ENCODE measurements at places on chromosomes 2 and 18. TPM values are rescaled to one million over a fixed set of nuclear protein-coding genes. Genes with fewer than 3 reads are reported as not detected.

DNA sequence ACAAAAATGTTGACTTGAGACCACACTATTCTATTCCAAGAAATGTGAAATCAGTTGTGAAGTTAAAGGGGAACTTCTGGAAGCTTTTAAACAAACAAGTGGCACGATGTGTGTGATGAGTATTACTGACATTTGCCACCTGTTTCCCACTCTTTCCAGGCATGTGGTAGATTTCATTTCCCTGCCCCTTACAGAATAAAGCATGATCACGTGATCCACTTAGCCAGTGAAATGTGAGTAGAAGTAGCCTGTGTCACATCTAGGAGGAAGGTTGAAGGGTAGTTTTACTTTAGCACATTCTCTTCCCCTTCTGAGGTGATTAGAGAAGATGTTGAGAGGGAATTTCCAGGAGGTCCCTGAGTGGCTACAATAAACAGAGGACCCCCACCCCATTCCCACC, 3.8 kb downstream of the COL4A4 start:
- no peak overlapping the region for H3K4me3 ChIP-seq
- H3K4me1 ChIP-seq = peaks cover 2% of the 10 kb centered on the region
- no peaks in the 10 kb centered on the region for H3K36me3 ChIP-seq
- no peak for DNase-seq
- H3K27me3 ChIP-seq = peaks cover 65% of the 10 kb centered on the region

DGKD gene
- 114 TPM for total RNA-seq

DNA sequence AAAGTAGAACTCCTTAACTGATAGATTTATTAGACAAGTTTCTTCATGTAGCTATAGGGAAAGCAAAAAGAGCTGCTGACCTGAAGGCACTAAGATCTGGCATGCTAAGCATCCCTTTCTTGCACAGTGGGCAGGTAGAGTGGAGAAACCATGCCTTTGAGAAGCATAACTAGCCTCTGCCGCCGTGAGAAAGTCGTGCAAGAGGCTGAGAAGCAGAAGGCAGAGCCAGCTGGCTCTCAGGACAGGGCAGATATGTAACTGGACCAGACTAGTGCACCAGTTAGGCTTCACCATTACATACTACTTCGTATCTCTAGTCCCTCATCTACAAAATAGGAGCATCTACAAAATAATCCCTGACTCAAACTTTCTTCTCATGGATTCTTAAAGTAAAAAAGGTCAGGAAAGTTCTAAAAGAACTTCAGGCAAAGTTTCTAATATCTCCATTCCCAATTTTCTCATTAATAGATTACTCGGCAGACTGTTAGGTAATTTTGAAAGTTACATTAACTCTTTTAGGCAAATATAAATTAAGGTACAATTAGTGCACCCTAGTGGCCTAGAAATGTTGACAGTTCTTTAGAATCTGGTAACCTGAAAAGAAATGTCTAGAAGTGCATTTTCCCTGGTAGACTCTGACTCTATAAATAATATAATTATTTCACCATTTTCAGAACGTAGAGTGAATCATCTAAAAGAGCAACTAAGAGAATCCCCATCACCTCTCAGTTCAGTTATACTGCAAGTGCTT, 10.3 kb downstream of the ERBB4 start:
- no peak overlapping the region for H3K27ac ChIP-seq
- H3K36me3 ChIP-seq = no peaks in the 10 kb centered on the region
- no peak overlapping the region for H3K4me3 ChIP-seq
- H3K27me3 ChIP-seq = peaks cover 4% of the 10 kb centered on the region
- no peak for DNase-seq

DNA sequence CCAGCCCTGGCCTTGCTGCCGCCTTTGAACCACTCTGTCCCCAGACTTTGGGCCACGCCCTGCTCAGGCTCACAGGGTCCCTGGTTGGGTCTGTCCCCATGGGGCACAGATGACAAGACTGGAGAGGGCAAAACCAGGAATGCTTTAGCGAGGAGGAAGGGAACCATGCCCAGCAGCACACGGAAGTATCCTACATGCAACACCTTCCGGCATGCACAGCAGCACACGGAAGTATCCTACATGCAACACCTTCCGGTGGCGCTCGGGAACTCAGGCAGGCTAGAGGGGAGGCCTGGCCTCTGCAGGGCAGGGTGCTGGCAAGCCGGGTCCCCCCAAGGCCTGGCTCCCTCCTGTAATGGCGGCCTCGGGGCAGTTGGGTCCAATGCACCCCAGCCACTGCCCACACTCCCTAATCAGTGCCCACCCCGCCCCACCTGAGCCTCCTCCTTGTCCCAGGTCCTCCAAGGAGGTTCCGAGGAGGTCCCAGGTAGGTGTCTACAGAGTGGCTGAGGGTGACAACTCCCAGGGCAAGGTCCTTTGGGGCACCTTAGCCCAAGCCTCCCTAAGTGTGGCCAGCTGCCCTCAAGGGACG, 33.6 kb upstream of the SNED1 start:
- H3K4me1 ChIP-seq = no peaks in the 10 kb centered on the region
- H3K36me3 ChIP-seq = no peaks in the 10 kb centered on the region
- no peak for DNase-seq
- H3K4me3 ChIP-seq = no peak overlapping the region
- no peak overlapping the region for H3K27ac ChIP-seq

- H3K4me3 ChIP-seq = no peak overlapping the region
- H3K27ac ChIP-seq = no peak overlapping the region
- DNase-seq = no peak
These were observed 204.6 kb downstream of the SP3 start for GRCh38 chr2:173760553-173760952.

M1AP gene
- not detected for total RNA-seq
